ENCODE measurements at places on chromosomes 7 and 10. TPM values are rescaled to one million over a fixed set of nuclear protein-coding genes. Genes with fewer than 3 reads are reported as not detected.

DNA sequence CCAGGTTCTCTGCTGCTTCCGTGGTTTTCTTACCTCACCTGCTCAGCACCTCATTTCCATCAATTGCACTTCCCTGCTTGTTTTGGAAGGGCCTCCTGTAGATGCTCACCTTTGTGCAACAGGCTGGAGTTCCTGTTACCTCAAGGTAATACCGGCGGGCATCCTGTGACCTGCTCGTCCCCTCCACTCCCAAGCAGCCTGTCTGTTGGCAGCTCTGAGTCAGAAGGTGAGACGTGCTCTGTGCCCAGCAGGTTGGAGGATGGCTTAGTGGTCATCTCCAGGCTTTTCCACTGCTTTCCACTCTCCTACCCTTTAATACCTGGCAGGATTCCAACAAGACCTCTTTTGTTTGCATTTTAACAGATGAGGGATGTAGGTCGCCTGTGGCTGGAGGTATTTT lies 86.0 kb downstream of the CAMK1D start:
- no peak for DNase-seq

The ZNF398 gene
- 3.0 TPM for polyA plus RNA-seq

DNA sequence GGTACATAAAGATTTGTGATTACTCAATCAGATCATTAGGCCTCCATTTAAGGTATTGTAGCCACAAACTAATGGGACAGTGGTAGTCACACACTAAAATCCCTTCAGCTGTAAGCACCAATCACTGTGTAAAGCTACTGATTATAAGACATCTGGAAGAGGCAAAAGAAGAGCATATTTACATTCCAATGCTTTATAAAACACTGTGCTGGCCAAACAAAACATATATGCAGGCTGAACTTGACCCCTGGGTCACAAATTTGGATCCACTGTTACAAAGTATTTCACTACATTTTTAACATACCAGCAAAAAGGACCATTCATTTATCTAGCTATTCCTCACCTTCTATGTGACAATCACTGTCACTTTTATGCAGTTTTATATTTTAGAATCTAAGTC lies 41.4 kb upstream of the ANLN start:
- no peak for DNase-seq

GRCh38 chr10:21292763-21293517 lies 232.5 kb downstream of the SKIDA1 start:
- DNase-seq, result no peak

DNA sequence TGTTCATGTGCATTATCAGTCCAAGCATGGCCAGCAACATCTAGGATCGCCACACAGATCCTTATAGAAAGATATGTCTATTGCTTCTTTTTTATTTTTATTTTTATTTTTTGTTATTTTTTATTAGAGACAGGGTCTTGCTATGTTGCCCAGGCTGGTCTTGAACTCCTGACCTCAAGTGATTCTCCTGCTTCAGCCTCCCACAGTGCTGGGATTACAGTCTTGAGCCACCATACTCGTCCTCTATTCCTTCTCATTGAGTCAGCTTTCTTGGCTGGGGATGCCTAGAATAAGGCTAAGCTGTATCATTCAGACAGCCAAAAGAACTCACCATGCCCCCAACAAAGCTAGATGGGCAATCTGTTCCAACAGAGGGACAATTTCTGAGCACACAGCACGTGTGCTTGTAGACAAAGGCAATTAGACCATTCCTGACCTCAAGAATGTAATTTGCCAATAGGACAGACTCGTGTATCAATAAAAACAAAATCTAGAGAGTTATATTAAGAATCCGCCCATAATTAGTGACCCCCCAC lies 264.0 kb upstream of the NEBL start:
- DNase-seq, result no peak

The ARMC3 gene
- polyA plus RNA-seq, result not detected

The ARL5B gene
- 1.4 TPM for polyA plus RNA-seq

- no peak for DNase-seq
These were observed 127.7 kb downstream of the JAZF1 start for GRCh38 chr7:28052933-28053332.

DNA sequence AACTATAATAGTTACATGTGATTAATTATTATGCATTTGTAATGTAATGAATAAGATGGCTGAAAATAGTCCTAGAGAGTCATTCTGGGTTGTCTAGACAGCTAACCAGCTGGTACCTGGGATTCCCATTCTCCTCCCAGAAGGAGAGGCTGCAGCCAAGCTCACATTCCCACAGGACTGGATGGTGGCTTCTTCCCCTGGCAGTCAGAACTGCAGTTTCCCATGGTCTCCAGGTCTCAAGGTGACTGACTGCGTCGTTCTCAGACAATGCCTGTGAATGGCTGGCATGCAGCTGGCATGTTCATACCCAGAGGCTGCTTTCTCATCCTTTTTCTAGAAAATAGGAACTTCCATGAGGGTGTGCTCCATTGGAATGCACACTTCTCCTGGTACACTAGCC lies 21.3 kb downstream of the TAS2R16 start:
- DNase-seq, result no peak

DNA sequence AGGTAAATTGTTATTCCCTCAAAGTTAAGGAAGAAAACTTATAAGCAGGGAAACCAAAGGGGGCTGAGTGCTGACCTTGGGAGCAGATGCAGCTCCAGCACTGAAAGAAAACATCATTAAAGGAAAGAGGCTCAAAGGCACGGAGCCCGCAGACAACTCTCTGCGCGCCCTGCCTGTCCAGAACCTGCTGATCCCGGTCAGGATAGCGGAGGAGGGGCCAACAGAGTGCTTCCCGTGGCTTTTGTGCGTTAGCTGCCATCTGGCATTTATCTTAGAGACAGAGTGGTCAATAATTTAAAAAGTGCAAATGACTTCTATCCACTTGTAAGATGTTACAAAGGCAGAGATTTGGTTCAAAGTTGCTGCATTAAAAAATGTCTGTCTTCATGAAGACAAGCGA lies 162.1 kb downstream of the FANK1 start:
- DNase-seq, result no peak

GRCh38 chr10:49518982-49519578 lies 19.8 kb downstream of the ERCC6 start:
- peak; percentile 45 for DNase-seq

The CLRN3 gene
- polyA plus RNA-seq, result not detected

DNA sequence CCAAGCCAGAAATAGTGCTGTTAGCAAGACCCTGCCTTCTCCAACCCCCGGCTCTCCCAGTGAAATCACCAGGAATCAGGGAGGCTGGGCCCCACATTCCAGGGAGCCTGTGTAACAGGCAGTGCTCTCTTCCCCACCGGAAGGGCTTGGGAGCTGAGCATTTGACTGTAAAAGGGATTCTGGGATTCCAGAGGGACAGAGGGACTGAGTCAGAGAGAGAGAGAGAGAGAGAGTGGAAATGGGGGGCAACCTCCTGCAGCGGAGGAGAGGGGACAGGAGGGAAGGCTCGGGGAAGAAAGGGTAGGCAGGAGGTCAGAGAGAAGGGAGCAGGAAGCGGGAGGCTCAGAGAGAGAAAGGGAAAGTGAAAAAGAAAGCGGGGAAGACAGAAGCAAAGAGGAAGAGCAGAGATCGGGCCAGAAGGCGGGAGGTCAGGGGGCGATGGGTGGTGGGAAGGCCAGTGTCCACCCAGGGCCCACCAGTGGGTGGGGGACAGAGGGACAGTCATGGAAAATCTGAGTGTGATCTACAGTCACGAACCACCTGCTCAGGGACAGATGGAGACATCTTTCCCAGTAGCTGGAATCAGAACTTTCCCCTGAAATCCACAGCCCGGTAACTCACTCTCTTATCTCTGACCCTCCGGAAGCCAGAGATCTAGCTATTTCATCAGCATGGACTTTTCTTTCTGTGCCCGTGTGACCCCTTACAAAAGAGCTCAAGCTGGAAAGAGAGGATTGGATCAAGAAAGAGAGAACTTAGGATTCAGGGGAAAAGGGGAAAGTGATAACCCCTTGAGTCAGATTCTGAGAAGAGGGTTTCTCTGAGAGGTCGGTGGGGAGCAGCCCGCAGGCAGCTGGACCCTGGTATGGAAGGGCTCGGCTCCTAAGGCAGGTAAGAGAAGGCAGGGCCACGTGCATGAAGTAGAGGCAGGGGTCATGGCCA lies 4.6 kb upstream of the SERPINE1 start:
- peak; percentile 15 for DNase-seq

The SUGCT gene
- not detected for polyA plus RNA-seq

The CARD11 gene
- not detected for polyA plus RNA-seq

The STX1A gene
- polyA plus RNA-seq, result 2.7 TPM

The BMPER gene
- not detected for polyA plus RNA-seq

- no peak for DNase-seq
These were observed 13.8 kb downstream of the PTTG1IP2 start for GRCh38 chr7:90483251-90483650.

DNA sequence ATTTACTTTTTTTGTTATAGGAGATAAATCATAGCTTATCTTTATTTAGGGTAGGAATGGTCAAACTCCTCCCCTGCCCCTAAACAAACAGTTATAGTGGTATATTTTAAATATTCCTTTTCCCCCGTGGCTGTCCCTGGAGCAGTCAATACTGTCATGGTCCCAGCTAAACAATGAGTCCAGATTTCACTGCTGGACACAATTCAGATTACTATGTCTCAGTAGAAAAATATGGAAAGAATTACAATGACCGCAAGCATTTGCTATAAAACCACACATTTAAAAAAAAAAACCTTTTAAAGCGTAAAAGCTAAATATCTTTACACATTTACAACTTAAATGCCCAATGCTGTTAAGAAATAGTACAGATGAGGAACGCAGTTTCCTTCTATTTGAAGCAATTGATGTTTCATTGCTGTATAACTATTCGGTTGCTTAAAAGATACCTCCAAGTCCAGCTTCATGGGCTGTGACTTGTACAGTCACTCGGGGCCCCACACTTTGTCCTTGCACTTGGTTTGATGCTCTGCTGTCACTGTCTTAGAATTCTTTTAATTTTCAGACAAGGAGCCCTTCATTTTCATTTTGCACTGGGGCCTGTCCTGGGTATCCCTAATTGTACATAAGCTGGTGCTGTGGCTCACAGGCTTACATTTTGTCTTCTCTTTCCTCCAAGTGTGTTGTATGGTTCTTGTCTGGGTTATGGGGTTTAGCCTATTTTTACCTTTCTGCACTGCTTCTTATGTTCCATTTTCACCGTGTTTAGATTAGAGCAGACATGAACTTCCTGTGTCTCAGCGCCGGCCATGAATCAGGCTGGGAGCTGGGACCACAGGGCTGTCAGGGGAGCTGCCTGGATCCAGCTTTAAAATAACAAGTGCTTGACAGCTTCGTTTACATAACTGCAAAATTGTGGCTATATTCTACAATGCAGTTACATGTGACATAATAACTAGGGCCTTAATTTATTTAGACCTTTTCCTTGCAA lies 530.2 kb upstream of the FZD8 start:
- no peak for DNase-seq

DNA sequence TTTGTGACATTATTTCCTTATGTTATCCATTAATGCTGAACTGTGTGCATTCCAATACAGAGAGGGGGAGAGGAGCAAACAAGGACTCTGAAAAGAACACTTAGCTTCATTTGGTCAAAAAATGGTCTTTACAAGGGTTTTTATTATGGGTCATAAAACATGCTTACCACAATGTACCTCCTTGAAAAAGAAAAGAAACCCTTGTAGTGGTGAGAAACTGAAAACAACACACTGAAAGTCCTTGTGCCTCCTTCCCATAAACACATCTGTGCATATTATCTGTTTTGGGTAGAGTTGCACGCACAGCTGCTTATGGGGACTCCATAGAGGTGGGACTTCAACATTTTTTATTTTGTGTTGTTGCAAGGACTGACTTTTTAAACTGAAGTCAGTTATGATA lies 98.7 kb downstream of the CDK6 start:
- DNase-seq, result no peak

The RAPGEF5 gene
- not detected for polyA plus RNA-seq

All from CD14-positive monocyte (primary cell).